Stimulated activated CD4-positive, alpha-beta T cell treated with anti-CD3 and anti-CD28 coated beads, Interleukin-1b, Interleukin-23, amount 100 ng/mL, for 24 hours (primary cell): ENCODE measurements at places on chromosomes 12 and 14.

DNA sequence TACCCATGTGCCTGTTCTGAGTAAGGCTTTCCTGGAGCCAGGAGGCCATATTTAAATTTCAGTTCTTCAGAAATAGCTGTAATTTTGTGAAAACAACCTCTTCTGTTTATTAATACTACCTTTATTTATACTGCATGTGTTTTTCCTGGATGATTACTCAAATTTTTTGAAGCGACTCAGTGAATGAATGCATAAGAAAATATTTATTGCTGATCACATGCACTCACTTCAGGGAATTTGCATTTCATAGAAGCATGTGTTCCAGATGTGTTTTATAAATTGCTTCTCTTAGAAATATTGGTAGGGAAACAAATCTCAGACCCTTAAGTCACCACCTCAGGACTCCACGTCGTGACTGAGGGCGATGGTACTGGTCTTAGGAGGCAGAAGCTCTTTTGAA is 21.8 kb upstream of the DCN start:
- DNase-seq, result no peak

DNA sequence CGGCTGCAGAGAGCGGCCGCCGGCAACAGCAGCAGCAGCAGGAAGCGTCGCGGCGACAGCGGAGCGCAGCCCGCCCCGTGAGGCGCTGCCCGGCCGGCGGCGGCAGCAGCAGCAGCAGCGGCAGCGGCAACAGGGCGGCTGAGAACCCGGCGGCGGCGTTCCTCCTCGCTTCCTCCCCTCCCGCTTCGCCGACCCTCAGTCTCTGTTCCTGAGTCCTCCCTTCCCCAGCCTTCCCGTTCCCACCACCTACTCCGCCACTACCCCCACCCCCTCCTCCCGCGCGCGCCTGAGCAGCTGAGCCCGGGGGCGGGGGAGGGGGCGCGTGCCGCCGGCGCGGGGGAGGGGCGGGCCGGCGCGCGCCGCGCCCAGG is 310 bp downstream of the BICDL1 start:
- peak; percentile 26 for DNase-seq

DNA sequence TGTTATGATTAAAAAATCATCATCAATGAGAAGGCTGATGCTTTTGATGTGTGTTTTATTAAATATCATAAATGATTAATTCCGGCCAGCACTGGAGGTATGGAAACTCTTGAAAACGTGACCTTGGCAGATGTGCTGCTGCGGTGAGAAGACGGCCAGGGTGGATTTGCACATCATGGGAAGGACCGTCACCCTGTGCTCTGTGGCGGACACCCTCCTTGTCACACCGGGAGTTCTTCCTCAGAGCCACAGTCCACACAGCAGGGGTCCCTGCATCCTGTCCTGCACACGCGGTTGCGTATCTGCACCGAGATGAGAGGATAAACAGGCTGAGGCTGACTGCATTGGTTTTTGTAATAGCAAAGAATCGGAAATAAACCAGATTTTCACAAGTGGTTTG is 33.5 kb downstream of the FZD10 start:
- DNase-seq, result no peak

GRCh38 chr14:56331592-56332216 is 213.5 kb downstream of the PELI2 start:
- no peak for DNase-seq

DNA sequence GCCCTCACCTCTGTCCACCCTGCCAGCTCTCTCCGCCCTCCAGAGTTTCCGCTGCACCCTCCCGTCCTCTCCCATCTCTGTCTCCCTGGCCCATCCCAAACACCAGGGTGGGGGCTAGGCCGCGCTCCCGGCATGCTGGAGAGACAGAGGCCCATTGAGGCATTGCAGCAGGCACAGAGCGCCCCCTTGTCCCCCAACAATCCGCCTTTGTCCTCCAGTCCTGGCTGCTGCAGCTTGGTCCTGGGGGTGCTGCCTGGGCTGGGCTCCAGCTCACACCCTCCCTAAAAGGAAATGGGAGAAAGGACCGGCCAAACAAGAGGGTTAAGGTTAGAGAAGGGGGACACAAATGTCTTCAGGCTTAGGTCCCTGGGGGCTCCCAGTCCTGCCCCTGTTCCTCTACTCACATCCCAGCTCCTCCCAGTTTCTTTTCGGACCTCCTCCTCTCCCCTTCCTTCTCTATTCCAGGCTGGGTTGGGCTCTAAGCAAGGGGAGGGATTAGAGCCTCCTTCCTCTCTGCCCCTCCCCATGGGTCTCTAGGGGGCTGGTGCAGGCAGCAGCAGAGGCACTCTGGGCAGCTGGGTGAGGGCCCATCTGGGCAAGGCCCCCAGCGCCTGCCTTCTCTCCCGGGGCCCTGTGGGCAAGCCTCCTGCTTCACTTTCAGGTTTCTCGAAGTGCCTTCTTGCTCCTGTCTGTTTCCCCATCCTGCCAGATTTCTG is at the start of gene CMTM5:
Gene CMTM5 (plus strand): TSS at position 565 of the 716 bp plus-strand sequence. CDS start 206 bp downstream, outside the sequence.
- DNase-seq, result no peak

DNA sequence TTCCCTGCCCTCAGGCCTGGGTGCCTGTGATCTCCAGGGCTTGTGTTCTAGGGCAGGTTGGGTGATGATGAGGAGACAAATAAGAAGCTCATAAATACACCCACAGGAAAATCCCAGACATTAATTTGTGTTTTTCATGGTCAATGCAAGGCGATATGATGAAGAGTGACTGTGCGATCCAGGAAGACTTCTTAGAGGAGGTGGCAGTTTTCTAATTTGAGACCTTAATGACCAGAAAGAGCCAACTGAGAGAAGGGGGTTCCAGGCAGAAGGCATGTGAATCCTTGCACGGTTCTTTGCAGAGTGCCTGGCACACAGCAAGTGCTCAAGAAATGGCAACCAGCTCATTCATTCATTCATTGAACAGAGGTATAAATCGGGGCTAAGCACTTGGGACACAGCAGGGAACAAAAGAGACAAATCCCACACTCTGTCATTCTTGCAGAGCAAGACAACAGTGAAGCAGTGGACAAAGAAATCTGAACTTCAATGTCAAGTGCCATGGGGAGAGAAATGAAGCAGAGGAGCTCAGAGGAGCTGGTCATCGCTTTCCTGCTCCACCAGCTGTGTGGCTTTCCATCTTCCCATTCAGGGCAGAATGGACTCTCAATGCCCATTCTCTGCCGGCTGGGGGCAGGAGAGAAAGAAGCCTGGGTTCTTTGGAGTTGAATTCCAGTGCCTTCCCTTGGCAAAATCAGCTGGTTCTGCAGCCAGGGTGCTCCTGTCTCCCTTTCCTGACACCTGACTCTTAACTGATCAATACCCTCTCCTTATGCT is 128.3 kb downstream of the AACS start:
- no peak for DNase-seq

GRCh38 chr12:127241072-127241817 is 1025.7 kb upstream of the TMEM132C start:
- no peak for DNase-seq

DNA sequence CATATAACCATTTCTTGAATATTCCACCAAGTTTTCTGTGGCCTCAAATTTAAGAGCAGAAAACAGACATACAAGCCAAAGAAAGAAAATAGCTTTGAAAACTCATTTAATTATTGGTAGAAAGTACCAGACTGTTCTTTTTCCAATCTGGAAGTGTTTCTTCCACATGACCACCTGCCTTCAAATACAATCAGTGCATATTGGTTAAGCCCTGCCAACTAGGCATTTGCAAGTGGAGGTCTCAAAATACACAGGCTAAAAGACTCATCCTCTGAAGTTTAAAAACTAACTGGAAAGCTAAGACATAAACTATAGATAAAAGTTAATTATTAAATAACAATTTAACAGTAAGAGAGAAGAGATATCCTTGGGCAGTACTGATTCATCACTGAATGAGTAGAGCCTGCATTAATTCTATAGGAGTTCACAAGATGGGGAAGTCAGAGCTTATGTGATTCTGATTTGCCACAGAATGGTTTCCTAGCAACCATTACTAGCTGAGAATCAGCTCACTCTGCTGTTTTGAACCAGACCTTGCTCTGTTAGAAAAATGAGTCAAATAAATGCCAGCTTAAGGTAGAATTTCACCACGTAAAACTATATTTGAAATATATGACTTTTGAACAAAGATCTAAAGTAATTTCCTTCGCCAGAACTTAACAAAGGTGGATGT is 433.8 kb downstream of the FUT8 start:
- DNase-seq, result no peak

- no peak for DNase-seq
Measured at GRCh38 chr14:72522847-72523246, 371.1 kb downstream of the DPF3 start.

DNA sequence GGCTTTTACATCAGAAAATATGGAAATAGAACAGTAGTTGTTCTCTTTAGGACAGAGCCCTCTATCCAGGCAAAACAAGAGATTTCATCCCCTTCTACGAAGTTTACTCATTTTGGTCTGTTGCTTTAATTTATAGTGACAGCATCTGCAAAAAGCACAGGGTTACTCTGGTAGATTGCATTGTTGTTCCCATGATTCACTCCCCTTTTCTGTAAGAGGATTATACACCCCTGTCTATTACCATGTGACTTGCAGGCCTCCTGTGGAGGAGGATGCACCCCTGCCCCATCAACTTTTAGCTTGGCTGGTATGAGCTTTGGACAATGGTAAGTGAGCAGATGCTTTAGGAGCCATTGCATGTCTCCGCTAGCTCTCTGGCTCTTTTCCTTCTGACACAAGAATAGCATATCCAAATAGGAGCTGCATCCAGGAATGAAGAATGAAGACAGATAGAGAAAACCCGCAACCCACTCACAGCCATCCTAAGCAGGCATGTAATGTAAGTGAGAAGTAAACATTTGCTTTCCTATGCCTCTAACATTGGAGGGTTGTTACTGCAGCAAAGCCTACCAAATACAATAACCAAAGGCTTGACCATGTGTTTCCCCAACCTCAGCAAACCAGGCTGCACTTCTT is 304.2 kb downstream of the AKAP6 start:
- DNase-seq, result no peak

DNA sequence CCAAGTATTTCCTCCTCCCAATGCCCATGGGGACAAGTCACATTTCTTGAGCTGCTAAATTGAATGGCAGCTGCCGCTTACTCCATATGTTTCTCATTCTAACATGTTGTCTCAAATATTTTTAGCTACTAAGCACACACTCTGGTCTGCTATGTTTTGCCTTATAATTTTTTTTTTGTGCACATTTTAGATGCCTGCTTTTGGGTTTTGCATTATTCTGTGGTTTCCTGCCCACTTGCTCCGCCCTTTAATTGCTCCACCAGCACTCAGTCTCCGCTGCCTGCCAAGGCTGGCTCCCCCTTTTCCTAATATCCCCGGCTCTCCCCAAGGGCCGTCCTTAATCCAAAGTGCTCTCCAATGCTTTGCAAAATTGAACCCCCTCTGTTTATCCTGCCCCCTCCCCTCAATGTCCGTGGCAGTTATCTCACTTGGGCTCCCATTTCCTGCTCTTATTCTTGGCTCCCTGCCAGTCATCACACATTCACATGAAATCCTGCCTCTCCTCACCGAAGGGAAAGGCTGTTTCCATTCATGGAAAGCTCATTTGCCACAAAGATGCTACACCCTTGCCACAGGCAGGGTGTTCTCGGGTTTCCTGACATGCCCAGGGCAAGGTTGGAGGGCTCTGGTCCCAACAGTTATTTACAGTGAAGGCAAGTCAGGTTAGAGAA is 79.4 kb downstream of the C12orf75 start:
- no peak for DNase-seq
